ENCODE measurements at places on chromosomes 4 and X. TPM values are rescaled to one million over a fixed set of nuclear protein-coding genes. Genes with fewer than 3 reads are reported as not detected.

Gene APBB2
- polyA plus RNA-seq: 13.4 TPM

DNA sequence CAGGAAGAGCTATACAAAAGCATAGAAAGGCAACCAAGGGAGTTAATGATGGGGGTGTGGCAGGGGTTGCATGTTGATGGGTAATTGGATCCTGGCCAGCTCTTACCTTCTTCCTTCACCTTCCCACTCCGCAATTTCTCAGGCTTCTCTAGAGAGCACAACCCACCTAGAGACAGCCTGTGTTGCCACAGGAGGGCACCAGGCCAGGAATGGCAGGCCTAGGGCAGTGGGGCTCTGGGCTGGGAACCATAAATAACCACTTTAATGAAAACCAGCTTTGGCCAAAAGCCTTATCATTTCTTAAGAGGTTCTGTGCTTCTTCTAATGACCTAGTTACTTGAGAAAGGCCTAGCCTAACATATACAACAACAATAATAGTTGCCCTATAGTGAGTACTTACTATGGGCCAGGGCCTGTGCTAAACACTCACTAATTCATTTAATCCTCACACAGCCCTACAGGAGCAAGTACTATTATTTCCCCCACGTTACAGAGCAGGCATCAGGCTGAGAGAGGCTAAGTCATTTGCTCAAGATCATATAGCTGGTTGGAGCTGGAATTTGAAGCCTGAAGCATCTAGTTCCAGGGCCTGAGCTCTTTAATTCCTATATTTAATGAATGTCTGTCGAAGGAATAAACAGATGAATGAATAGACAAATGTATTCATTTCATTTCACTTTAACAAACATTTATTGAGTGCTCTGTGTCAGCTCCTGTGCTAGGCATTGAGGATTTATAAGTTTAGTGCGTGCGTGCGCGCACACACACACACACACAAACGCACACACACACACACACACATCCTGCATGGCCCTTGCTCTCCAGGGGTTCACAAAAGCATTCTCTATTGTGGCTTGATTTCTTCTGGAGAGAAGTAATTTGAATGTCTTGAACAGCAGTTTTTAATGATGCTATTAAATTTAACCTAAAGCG lies 66.8 kb downstream of the RTL9 start:
- no peak for DNase-seq

Gene UGT2B17
- polyA plus RNA-seq: not detected

Gene STPG2
- polyA plus RNA-seq: 0.43 TPM

DNA sequence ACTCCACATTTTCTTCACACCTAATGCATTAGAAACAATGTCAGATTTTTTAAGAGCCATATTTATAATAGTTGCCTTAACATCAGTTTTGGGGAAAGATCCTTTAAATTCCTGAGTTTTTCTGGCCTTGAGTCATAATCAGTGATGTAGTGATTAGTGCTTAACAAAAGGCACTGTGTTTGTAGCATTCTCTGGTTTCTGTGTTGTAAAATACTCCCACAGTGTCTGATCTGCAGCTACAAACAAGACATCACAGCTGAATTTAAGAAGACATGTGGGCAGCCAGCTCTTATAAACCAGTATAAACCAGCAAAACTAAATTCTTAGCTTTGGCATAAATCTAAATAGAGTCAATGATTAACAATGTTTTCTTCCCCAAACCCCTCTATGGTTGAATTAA lies 233.8 kb downstream of the FSTL5 start:
- peak; percentile 13 for DNase-seq

DNA sequence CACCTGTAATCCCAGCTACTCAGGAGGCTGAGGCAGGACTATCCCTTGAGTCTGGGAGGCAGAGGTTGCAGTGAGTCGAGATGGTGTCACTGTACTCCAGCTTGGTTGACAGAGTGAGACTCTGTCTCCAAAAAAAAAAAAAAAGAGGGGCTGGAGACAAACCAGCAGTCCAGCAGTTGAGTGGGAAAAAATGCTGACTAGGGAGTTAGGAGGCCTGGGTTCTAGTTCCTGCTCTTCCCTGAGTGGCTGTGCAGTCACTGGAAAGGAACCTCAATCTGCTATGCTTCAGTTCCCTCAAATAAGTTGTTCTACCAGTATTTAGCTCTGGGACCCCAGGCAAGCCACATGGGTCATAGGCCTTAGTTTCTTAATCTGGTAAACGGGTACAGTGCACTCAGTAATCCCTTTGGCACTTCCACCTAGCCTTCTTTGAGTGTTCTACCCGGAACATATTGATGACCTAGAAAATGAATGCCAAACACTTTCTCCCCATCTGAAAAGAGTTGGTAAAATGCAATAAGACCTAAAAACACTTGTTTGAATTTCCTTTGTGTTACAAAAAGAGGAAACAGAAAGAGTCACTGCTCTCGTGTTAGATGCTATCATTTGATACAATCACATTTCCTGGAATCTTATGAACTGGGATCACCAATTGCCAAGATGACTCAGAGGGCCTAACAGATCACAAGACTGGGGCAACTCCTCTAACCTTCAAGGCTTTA lies 99.3 kb upstream of the EGFL6 start:
- DNase-seq: no peak

GRCh38 chr4:2043396-2044118 lies 15.6 kb upstream of the NAT8L start:
- DNase-seq: no peak

Gene HPGD
- polyA plus RNA-seq: 42.5 TPM

- no peak for DNase-seq
Measured at GRCh38 chrX:103879339-103879738, 47.3 kb upstream of the RAB9B start.

DNA sequence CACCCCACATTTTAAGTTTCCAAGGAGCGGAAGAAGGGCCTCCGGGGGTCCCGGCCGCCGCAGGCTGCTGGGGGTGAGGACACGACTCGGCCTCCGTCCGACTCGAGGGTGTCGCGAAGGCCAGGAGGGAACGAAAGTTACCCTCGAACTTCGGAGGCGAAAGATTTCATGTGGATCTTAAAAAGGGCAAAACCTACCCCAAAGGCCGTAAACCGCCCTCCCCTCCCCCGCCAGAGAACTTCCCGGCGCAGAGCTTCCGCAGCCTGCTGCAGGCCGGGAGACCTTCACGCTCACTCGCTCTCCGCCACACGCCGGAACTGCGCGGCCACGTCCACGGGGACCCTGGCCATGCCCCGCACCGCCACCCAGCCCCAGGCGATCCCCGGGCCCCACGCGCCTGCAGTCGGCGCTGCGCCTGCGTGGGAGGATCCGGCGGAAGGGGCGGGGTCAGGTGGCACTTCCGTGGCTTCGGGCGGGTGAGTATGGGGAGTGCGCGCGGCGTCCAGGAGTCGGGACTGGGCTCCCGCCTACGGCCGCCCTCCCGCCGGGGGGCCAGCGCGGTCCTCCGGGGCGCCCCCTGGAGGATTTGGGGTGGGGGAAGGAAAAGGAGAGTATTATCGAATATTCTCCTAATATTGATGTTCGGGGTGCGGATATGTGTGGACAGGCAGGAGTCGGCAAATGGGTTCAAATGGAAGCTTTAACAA lies at the start of gene MMAA:
Gene MMAA, plus strand, starts transcription at position 454 of the 707 bp plus-strand sequence. CDS start 19,755 bp downstream, outside the sequence.
- DNase-seq: peak; percentile 98

DNA sequence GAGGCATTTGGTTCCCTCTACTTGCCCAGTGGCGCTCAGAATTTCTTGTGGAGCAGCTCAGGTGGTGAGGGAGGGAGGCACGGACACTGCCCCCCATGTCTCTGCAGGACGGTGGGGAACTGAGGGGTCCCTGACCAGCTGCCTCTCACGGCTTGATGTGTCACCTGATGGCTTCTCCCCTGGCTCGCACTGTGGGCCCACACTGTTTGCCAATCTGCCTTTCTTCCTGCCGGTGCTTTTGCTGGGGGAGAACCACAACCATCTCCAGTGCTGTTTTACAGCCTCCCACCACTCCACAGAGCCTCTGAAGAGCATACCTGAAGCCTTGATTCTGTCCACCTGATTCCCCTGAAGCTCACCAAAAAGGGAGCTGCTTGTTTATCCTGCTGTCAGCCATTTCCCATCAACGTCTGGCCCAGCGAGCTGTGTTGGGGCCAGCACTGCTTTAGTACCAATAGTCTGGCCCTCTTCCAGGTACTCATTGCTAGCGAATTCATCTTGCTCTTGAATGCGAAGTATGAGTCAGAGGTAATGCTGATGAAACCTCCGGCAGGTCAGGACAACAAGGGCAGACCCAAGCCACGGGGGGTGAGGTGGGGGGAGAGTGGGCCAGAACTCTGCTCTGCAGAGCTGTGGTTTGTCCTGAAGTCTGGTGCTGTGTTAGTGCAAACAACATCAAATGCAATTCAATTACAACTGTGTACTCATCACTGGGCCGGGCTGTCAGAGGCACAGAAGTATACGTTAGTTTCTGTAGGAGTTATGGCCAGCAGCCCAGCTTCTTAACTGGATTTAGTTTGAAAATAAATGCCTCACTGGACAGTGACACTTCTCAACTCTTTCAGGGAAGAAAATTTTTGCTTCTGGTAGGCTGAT lies 208.3 kb upstream of the JADE1 start:
- DNase-seq: no peak

Gene HS3ST1
- polyA plus RNA-seq: 1.1 TPM

- DNase-seq: no peak
Measured at GRCh38 chr4:123340381-123340701, 56.3 kb upstream of the SPRY1 start.

Gene TTC29
- 0.82 TPM for polyA plus RNA-seq

Gene DMRTC1B
- 3.9 TPM for polyA plus RNA-seq

Gene CXCL3
- 0.97 TPM for polyA plus RNA-seq

DNA sequence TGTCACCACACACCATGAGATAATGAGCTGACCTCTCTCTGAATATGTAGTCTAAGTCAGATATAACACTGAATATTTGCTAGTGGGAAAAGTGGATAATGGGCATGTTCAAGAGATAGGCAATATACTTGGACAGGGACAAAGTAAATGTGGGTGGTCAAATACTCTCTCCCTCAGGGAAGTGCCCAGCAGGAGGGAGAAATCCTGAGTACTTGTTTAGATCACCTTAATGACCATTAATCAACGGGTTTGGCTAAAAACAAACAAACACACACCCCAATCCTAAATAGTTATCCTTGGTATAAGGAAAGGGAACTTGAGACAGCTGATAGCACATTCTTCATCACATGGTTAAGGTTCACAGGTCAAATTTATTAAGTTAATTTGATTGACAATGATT lies 933.5 kb downstream of the C4orf33 start:
- no peak for DNase-seq

Gene MAGEE2
- polyA plus RNA-seq: 0.34 TPM

Gene SCRG1
- polyA plus RNA-seq: 0.11 TPM

Gene F9
- not detected for polyA plus RNA-seq

DNA sequence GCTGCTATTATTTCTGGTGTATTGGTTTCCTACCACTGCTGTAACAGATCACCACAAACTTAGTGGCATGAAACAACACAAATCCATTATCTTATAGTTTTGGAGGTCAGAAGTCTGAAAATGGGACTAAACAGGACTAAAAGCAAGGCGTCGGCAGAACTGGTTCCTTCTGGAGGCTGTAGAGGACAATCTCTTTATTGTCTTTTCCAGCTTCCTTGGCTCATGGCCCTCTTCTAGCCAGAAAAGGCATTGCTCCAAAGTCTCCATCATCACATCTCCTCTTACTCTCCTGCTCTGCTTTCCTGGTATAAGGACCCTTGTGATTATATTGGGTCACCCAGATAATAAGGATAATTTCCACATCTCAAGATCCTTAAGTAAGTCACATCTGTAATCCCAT lies 121.9 kb downstream of the CLCN4 start:
- no peak for DNase-seq

GRCh38 chr4:55491486-55491885 lies 55.2 kb downstream of the CLOCK start:
- DNase-seq: no peak

Gene SSR4
- 473 TPM for polyA plus RNA-seq

Gene MAGEE1
- 3.0 TPM for polyA plus RNA-seq

Gene SMIM43
- polyA plus RNA-seq: not detected

DNA sequence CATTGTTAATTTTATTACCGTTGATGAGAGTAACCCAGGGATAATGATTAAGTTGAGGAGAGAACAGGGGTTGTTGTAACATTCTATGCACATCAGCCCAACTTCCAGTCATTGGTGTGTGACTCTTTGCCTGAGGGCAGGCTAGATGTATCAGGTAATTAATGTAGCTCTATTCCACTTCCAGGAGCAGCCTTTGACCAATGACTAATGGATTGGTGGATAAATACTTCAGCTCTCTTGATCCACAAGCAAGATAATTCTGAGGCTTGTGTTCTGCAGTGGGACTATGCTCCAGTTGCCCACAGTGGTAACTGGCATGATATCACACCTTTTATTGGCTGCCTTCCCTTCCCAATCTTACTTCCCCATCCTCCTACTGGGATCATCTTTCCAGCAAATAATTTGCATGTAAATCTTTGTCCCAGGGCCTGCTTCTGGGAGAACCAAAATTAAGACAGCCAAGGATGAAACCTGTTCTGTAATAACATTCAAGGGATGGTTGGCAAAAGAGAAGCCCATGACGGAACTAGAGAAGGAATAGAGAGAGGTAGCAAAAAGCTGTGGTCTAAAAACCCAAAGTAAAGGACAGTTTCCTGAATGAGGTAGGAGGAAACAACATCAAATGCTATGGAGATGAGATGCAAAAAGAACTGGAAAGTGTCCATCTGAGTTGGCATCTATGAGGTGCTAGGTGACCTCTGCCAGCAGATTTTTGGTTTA lies 241.4 kb upstream of the RPS6KA3 start:
- DNase-seq: no peak

All from kidney (tissue), 22 donors.